ENCODE measurements at places on chromosomes 4 and X. TPM values are rescaled to one million over a fixed set of nuclear protein-coding genes. Genes with fewer than 3 reads are reported as not detected.

- DNase-seq: no peak
Observed at GRCh38 chr4:169189372-169189771, 81.4 kb downstream of the SH3RF1 start.

DNA sequence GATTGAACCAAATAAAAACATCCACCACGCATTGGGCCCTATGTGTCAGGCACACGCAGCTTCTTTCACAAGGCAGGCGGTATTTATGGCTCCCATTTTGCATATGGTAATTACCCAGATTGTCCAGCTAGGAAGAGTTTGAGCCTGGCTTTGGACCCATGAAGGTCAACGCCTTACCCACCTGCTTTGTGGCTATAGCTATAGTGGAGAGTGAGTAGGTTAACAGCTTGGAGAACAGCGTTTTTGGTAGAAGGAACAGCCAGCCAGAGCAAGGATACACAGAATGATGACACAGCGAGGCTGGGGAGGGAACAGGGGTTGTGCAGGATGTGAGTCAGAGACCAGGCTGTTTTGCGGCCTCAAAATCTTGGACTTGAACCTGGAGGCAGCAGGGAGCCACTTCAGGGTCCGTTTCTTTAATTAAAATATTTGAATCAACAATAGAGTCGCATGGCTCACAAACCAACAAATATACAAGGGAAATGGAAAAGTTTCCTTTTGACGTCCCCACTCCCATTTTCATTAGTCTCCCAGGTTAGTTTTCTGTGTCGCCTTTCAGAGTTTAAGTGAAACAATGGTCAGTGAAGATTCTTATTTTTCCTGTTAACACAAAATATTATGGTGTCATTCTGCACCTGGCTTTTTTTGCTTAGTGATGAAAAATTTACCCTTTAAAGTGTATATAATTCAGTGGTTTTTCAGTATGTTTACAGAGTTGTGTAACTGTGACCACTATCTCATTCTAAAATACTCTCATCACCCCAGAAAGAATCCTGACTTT is 118.2 kb upstream of the STX18 start:
- DNase-seq: no peak

DNA sequence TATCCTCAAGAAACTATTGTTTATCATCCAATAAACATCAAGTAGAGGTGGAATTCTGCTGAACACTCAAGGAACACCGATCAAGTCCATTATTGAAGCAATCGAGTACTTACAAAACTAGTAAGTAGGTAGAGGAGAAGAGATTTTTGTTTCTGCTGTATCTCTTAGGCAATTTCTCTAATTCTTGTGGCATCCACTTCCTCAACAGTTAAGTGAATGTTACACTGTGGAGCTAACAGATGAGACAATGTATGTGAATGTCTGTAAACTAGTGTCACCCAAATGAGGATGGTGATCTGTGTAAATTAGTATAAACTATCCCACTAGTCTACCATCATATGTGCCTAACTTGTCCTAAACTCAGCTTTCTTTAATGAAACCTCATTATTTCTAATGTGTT is 261.6 kb downstream of the ARHGAP24 start:
- no peak for DNase-seq

The SORCS2 gene
- total RNA-seq: not detected
